Nucleus accumbens (tissue), 56 donors: ENCODE measurements at places on chromosomes 7 and 10.
A peak's percentile ranks its signal among the peaks of the same experiment; 100 is the strongest.

DNA sequence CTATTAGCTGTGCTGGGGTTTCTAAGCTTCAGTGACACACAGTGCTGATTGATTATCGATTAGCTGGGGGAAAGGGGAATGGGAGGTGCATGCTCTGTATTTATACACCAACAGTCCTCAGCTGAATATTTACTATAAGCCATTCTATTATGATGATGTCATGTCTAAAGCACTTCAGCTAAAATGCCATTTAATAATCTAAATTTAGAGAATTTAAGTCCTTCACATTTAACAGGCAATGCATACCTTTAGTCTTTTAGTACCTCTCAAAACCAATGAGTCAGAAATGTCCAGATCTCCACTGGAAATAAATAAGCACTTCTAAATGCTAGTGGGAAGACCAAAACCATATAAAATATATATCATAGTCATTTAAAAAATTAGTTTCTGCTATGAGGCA lies 24.6 kb downstream of the RPP38 start:
- DNase-seq = no peak

DNA sequence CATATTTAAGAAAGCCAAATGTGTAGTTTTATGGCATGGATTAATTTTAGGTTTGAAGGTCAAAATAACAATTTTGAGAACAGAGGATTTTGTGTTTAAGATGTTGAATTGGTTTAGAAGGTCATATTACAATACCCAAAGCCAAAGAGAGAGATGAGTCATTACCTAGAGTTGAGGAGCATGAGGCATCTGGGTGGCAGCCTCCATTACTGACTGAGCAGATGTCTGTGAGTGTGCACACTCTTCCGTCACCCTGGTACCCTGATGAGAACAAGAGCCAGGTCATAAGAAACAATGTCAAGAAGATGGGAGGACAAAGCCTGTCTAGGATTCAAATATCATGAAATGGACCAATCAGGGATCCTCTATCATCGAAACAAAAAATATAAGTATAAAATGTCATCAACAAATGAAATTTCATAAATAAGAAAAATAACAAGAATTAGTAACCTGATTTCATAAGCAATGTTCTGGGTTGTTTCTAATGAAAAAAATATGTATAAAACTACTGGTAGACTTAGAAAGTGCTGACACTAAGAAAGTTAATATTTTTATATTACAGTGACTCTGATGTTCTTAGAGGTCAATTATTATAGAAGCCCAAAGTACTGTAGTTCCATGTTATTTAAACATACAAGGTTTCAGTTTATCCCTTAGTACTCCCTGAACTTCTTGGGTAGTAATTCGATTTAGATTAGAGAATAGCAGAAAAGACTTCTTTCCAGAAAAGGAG lies 20.0 kb downstream of the CUBN start:
- DNase-seq = no peak

GRCh38 chr10:68135362-68135761 lies 26.1 kb downstream of the MYPN start:
- DNase-seq = no peak

GRCh38 chr10:126669168-126669567 lies 1.3 kb downstream of the C10orf90 start:
- no peak for DNase-seq

DNA sequence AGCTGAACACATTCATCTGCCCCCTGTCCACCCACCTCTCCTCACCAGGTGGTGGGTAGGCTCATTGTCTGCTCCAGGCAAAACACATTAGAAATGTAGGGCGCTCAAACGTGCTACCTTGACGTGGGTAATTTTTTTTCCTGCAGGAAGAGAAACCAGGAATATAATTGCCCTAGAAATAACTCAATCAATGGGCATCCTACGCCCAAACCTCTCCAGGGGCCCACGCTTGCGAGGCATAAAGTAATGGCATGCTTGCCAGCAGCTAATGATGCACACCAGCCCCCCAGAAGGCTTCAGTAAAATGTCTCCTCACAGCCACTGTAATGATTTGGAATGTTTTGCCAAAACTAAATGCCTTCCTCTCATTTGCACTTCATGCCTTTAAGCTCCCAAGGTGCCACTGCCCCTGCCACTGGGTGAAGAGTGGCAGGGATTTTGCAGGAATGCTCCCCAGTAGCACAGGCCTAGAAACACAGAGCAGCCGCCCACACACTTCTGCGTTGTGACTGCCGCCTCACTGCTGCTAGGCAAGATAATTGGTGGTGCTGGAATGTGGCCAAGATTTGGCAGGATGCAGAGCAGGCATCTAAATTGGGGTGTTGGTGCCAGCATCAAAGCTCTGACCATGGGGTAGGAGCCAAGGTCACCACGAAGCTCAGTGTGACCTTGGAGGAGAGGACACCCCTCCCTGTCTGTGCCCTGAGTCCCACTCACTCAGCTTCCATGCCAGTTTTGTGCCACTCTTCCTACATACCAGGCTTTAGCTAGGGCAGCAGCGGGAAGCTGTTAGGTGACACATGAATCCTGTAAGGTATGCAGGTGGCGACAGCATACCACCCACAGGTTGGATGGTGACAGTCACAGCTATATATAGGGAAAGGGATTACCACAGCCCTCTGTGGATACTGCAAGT lies 48.7 kb upstream of the PPP1R3C start:
- peak; percentile 83 for DNase-seq

GRCh38 chr10:69489506-69490090 lies 38.3 kb downstream of the TSPAN15 start:
- DNase-seq = no peak

DNA sequence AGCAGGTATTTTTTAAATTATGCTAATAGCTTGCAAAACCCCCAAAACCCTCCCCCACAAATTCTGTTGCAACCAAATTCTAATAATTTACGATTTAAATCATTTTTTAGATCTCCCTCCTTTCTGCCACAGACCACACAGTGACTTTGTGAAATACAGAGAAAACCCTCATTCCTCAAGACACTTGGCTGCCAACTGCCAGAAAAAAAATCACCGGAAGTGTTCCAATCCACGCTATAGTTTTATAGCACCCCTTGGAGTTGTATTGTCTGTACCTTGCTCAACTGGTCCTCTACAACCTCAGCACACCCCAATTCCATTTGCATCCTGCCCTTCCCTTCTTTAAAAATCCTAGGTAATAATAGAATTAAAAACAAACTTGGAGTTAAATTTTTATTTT lies 560.1 kb downstream of the PARD3 start:
- no peak for DNase-seq

DNA sequence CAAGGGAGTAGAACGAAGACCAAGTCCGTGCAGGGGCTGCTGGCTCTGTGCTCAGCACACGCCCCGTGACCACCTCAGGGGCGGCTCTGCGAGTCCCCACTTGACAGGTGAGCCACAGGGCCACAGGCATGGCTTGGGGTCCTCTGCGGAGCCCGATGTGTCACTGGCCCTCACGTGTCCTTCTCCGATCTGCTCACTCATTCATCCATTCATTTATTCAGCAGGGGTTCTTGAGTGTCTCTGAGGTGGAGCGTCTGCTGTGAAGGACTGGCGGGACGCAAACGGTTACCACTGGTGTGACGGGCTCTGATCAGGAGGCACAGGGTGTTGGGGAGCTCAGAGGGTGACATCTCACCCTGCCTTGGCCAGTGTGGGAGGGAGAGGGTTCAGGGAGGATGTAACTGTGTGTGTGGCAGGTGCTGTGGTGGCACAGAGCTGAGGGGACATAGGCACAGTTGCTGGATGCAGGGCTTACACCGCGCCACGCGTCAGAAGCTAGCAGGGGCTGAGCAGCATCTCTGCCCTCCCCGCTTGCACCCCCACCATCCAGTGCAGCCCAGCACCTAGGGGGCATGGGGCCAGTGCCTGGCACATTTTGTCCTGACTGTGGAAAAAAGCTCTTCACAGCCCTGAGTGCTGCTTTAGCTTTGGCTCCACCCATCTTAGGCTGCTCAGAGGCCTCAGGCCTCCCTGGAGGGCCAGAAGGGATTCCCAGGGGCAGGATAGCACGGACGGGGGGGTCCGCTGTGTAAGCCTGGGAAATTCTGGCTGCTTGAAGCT lies 116.8 kb downstream of the LHPP start:
- no peak for DNase-seq

DNA sequence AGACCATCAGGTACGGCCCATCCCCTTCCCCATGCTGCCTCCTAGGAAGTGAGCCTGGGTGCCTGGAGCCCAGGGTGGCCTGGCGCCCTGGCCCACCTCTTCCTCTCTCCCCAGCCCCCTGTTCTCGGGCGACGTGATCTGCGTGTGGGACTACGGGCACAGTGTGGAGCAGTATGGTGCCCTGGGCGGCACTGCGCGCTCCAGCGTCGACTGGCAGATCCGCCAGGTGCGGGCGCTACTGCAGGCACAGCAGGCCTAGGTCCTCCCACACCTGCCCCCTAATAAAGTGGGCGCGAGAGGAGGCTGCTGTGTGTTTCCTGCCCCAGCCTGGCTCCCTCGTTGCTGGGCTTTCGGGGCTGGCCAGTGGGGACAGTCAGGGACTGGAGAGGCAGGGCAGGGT lies 17.0 kb downstream of the ASL start:
- DNase-seq = no peak

GRCh38 chr7:117237646-117238045 lies 85.2 kb downstream of the WNT2 start:
- DNase-seq = no peak

DNA sequence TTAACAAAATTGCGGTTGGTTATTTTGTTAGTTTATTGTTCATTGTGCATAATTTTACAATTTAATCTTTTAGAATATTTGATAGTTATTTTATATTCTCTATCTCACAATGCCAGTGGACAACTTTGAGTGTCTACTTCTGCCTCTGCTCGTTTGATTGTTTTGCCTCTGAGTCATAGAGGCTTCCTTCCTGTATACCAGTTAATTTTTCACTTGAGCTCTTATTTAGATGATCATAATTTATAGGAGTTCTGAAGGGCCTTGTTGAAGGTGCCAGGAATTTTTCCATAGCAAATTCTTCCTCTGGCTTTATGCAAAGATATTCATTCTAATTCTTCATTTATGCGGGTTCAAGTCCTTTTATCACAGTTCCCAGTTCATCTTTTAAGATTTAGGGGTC lies 5.2 kb upstream of the MALRD1 start:
- DNase-seq = no peak

DNA sequence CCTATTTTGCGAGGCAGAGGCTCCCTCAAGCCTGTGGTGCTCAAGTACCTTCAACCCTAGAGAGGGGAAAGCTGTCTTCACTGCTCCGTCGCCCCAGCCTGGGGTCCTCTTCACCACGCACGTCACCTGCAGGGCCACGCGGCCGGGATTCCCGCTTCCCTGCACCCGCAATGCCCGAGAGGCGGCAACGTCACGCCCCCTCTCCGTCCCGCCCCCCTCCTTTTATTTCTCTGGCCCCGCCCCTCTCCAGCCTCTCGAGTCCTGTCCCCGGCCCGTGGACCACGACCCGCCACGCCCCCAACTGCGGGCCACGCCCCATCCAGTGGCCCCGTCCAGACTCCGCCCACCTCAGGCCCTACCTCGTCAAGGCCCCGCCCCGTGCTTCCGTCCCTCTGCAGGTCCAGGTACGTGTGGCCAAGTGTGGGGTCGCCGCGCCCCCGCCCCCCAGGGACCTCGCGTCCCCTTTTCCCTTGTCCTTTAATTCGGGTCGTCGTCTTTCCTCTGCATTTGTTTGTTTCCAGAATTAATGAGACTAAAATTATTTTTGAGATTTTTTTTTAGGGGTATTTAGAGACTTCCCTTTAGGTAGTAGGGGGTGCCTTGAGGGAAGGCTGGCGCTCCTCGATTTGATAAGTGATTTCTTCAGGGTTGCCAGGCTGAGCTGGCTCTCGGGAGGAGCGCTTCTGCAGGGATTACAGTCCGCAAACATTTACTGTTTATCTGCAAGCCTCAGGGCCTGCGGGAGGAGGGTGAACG lies 69.8 kb upstream of the BAIAP2L1 start:
- peak; percentile 28 for DNase-seq

DNA sequence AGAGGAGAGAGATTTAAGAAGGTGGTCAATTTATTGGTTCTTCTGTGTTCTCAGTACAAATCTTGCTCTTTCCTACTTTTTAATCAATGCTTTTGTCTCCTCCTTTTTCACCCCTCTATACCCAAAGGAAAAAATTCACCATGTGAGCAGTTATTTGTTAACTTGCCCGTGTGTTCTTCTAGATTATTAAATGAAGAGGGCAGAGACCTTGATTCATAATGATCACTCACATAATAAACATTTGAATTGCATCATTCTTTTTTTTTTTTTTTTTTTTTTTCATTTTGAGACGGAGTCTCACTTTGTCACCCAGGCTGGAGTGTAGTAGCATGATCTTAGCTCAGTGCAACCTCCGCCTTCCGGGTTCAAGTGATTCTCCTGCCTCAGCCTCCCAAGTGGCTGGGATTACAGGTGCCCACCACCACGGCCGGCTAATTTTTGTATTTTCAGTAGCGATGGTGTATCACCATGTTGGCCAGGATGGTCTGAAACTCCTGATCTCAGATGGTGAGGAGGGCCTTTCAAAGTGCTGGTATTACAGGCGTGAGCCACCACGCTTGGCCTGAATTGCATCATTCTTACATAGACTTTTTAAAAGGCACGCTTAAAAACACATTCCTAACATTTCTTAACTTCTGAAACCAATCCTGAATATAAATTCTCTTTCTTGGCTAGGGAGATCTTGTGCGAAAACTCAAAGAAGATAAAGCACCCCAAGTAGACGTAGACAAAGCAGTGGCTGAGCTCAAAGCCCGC lies 3.6 kb downstream of the GARS1 start:
- DNase-seq = no peak

GRCh38 chr10:88253622-88254021 lies 329.5 kb downstream of the RNLS start:
- DNase-seq = no peak

DNA sequence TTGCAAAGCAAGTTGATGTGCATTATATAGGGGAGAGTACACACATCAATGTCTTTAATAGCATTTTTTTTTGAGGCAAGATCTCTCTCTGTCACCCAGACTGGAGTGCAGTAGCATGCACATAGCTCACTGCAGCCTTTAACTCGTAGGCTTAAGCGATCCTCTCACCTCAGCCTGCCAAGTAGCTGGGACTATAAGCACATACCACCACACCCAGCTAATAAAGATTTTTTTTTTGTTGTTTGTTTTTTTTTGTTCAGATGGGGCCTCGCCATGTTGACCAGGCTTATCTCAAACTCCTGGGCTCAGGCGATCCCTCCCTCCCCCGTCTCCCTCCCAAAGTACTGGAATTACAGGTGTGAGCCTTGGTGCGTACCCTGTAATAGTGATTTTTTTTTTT lies 1.5 kb downstream of the UMAD1 start:
- no peak for DNase-seq

- DNase-seq = no peak
These were observed 88.9 kb upstream of the PAX2 start for GRCh38 chr10:100656454-100656853.

DNA sequence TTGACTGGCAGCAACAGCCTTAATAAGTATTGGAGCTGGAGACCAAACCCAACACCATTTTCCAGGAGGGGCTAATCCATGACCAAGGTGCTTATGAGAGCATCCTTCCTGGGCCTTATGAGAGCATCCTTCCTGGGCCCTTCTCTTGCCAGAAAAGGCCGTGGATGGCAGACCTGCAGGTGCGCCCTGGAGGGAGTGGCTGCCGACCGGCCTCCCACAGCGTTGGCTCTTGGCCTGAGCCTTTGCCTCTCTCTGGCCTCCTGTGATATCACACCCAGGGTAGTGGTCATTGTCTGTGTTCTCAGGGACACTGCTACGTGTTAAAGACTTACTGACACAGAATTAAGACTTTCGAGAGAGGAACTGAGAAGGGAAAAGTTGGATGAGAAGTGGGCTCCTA lies 22.3 kb upstream of the NUDCD3 start:
- no peak for DNase-seq

- DNase-seq = no peak
These were observed 38.9 kb downstream of the POU6F2 start for GRCh38 chr7:39016609-39017008.

GRCh38 chr7:1331561-1332467 lies 99.1 kb downstream of the UNCX start:
- no peak for DNase-seq

GRCh38 chr10:103546401-103546800 lies 52.9 kb downstream of the NEURL1 start:
- no peak for DNase-seq
